Aortic smooth muscle cell (primary cell): ENCODE measurements at places on chromosomes 11 and 22. TPM values are rescaled to one million over a fixed set of nuclear protein-coding genes. Genes with fewer than 3 reads are reported as not detected.

Gene MUC6
- not detected in 2 replicates for total RNA-seq

Gene IRAG1
- total RNA-seq, result 25.0 and 73.2 TPM in 2 replicates

Gene PIK3IP1
- 28.9 and 52.6 TPM in 2 replicates for total RNA-seq

Gene RBMXL2
- total RNA-seq, result 0.13 TPM in 1 of 2 replicates, not detected in the other

Gene SEZ6L
- total RNA-seq, result not detected in 2 replicates

Gene NLRP10
- total RNA-seq, result 0.75 and 1.7 TPM in 2 replicates

Gene OR6M1
- not detected in 2 replicates for total RNA-seq

Gene MS4A12
- total RNA-seq, result not detected in 2 replicates

Gene PGA5
- 0.13 TPM in 1 of 2 replicates, not detected in the other for total RNA-seq

Gene EI24
- total RNA-seq, result 91.4 and 92.1 TPM in 2 replicates

Gene RHOD
- 9.1 and 16.8 TPM in 2 replicates for total RNA-seq

Gene OR52I2
- not detected in 2 replicates for total RNA-seq

Gene CEP126
- total RNA-seq, result 4.2 and 6.3 TPM in 2 replicates

Gene THY1
- total RNA-seq, result 24.7 and 49.1 TPM in 2 replicates

Gene OR51F1
- not detected in 2 replicates for total RNA-seq

Gene OR51A7
- total RNA-seq, result not detected in 2 replicates

Gene CTTN
- total RNA-seq, result 502 and 529 TPM in 2 replicates

Gene HORMAD2
- total RNA-seq, result not detected in 2 replicates

Gene MMP7
- not detected in 2 replicates for total RNA-seq

Gene SLC22A8
- total RNA-seq, result not detected in 2 replicates

Gene DBX1
- total RNA-seq, result not detected in 2 replicates

Gene SLC29A2
- under 0.01 and 0.12 TPM in 2 replicates for total RNA-seq

Gene NRXN2
- 27.3 and 30.3 TPM in 2 replicates for total RNA-seq

Gene RAB3IL1
- 6.6 and 10.0 TPM in 2 replicates for total RNA-seq

Gene KCNJ1
- 0.06 TPM in 1 of 2 replicates, not detected in the other for total RNA-seq

Gene OR5A1
- total RNA-seq, result not detected in 2 replicates

Gene RIBC2
- 1.2 and 1.5 TPM in 2 replicates for total RNA-seq

Gene LYVE1
- total RNA-seq, result 3.3 and 3.8 TPM in 2 replicates

Gene TEX12
- total RNA-seq, result 0.12 and 0.13 TPM in 2 replicates

Gene LIN7C
- total RNA-seq, result 64.9 and 69.4 TPM in 2 replicates

Gene MIAT
- total RNA-seq, result 0.53 and 0.75 TPM in 2 replicates

Gene OR52A1
- not detected in 2 replicates for total RNA-seq
